ENCODE measurements at places on chromosomes 11 and 22. TPM values are rescaled to one million over a fixed set of nuclear protein-coding genes. Genes with fewer than 3 reads are reported as not detected.

Gene SHANK2
- 0.32 TPM for total RNA-seq

- peak; percentile 85 for DNase-seq
Measured at GRCh38 chr22:27420817-27421361, 380.7 kb downstream of the MN1 start.

Gene MFRP
- total RNA-seq = not detected

DNA sequence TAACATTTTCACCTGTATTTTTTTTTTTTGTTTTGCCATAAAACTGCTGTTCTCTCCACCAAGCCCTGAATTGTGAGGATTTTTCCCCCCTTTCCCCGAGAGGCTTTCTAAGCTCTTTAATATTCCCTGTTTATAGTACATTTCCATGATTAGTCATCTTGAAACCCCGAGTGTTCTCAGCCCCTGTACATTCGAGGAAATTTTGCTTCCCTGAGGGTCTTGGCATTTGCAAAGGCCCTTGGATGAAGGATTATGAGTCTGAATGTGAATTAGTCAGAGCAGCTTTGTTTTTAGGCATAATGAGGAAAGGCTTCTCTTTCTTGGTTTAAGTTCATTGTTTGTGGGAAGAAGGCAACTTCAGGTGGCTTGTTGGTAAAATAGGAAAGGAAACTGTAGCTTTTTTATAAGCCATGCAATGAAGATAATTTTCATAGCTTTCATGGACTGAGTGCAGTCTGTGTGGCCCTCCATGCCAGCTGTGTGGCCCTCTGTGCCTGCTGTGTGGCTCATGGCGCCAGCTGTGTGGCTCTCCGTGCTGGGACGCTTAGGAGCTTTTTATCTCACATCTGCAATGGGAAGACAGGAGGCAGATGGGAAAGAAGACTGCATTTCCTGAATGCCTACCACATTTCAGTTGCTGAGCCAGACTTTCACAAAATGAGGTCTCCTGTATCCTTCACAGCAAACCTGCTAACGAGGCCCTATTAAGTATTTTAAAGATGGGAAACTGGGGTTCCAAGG, 129.0 kb downstream of the TEAD1 start:
- DNase-seq = no peak

- peak; percentile 44 for DNase-seq
Measured at GRCh38 chr22:19772673-19773469, 12.3 kb downstream of the TBX1 start.

Gene MIOX
- not detected for total RNA-seq

Gene GRAP2
- total RNA-seq = 1.2 TPM

Gene MUC2
- total RNA-seq = not detected

- DNase-seq = no peak
Measured at GRCh38 chr11:27977031-27977430, 130.9 kb downstream of the KIF18A start.

Gene BDNF
- total RNA-seq = 2.4 TPM

Gene MMP27
- not detected for total RNA-seq

DNA sequence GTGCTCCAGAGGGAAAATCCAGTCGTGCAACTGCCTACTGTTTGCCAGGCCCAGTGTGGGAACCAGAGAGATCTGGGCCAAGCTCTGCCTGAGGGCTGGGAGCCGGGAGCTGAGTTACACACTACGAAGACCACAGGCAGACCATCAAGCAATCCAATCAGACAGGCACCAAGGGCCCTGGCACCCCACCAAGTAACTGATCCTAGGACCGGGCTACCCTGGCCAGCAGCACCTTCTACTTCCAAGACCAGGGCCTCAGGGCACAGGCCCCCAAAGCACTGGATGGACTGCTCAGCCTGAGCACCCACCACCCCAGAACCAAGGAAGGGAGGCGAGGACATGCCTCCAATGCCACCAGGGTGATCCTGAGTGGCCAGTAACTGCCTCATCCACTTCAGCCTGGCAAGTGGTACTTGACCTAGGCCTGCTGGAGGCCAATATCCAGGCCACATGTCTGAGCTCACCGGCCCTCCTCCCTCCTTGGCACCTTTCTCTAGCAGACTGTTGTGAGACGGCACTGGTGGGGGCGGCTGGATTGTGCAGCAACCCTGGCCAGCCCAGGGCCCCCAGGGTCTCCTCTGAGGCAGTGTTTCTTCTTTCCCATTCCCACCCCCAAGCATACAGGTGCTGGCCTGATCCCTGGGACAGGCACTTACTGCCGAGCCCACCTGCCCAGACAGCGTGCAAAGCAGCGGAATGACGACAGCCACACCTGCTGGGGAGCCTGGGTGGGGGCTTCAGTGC, 20.7 kb upstream of the ARFGAP3 start:
- DNase-seq = no peak

Gene P2RX6
- 1.8 TPM for total RNA-seq

GRCh38 chr11:107849790-107850189, 8.8 kb downstream of the SLC35F2 start:
- no peak for DNase-seq
